ENCODE measurements at places on chromosomes 12 and 14. TPM values are rescaled to one million over a fixed set of nuclear protein-coding genes. Genes with fewer than 3 reads are reported as not detected.

The PLEKHH1 gene
- total RNA-seq, result 4.5 TPM

The RASAL1 gene
- total RNA-seq, result 0.32 TPM

The MYH6 gene
- total RNA-seq, result not detected

The METTL1 gene
- 56.8 TPM for total RNA-seq

The TPH2 gene
- total RNA-seq, result not detected

The BCL11B gene
- 0.18 TPM for total RNA-seq

The SIX6 gene
- not detected for total RNA-seq

The AICDA gene
- 0.05 TPM for total RNA-seq

The ACVRL1 gene
- total RNA-seq, result 0.30 TPM

The PLCZ1 gene
- not detected for total RNA-seq

The OR4Q3 gene
- total RNA-seq, result not detected

The ITPK1 gene
- 48.6 TPM for total RNA-seq

The FOXN4 gene
- 0.05 TPM for total RNA-seq

The KCNC2 gene
- total RNA-seq, result not detected

The GPX2 gene
- 197 TPM for total RNA-seq

The SLC25A47 gene
- total RNA-seq, result not detected

The RPGRIP1 gene
- total RNA-seq, result 0.54 TPM

The HCAR2 gene
- 0.35 TPM for total RNA-seq

The RPL36AL gene
- total RNA-seq, result 417 TPM

The RERGL gene
- total RNA-seq, result not detected

The SLC38A1 gene
- 81.3 TPM for total RNA-seq

The IL22 gene
- not detected for total RNA-seq

The STXBP6 gene
- total RNA-seq, result 1.9 TPM

The SIVA1 gene
- 170 TPM for total RNA-seq

The HOXC12 gene
- total RNA-seq, result not detected

The OLR1 gene
- total RNA-seq, result 2.3 TPM

The PTGDR gene
- not detected for total RNA-seq

The CLEC2B gene
- 2.5 TPM for total RNA-seq

The ATG101 gene
- 95.3 TPM for total RNA-seq

The EXOC5 gene
- total RNA-seq, result 49.9 TPM

The PIWIL1 gene
- total RNA-seq, result not detected

The TMEM260 gene
- 4.3 TPM for total RNA-seq

The NOVA1 gene
- total RNA-seq, result 5.2 TPM

The GLS2 gene
- not detected for total RNA-seq

The APAF1 gene
- total RNA-seq, result 11.4 TPM

The SSPN gene
- 0.56 TPM for total RNA-seq

The PMEL gene
- total RNA-seq, result 0.68 TPM

The PTCSC3 gene
- total RNA-seq, result not detected

The MIPOL1 gene
- total RNA-seq, result 3.4 TPM

The INF2 gene
- 135 TPM for total RNA-seq

The SERPINA3 gene
- 5.9 TPM for total RNA-seq

The C3AR1 gene
- total RNA-seq, result not detected

The PRR13 gene
- total RNA-seq, result 405 TPM

The PPFIA2 gene
- not detected for total RNA-seq

The HHIPL1 gene
- 0.17 TPM for total RNA-seq

The ING4 gene
- 14.7 TPM for total RNA-seq

Measured in A549 treated with DMSO at 1 μM for 4 hours (cell line).